ENCODE measurements at places on chromosomes 6 and 20.

DNA sequence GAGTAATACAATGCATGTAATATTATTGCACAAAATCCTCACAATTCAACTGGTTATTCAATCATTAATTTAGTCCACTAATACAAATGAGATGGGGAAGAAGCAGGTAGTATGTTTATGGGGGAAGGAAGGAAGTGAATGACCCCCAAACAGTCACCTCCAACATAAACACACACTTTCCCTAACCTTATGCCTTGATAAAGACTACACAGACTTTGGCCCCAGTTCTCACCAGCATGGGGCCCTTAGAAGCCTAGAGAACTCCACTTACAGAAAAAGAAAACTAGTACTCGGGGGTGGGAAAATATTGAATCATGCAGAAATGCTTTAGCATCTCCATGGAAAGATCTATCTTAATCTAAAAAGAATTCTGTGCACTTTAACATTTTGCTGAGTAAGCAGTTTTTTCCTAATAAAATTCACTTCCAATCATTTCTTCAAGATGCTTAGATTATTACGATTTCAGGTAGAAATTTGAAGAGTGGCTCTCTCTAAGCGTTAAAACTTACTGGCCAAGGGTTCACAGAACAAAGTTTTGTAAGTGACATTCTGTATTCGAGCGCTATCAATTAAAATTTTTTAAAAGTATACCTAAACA lies 18.8 kb downstream of the ARHGAP18 start:
- DNase-seq = no peak

- DNase-seq = no peak
Measured at GRCh38 chr6:169263836-169264608, 10.4 kb upstream of the THBS2 start.

- DNase-seq = no peak
Measured at GRCh38 chr6:55543633-55544309, 35.2 kb downstream of the HMGCLL1 start.

DNA sequence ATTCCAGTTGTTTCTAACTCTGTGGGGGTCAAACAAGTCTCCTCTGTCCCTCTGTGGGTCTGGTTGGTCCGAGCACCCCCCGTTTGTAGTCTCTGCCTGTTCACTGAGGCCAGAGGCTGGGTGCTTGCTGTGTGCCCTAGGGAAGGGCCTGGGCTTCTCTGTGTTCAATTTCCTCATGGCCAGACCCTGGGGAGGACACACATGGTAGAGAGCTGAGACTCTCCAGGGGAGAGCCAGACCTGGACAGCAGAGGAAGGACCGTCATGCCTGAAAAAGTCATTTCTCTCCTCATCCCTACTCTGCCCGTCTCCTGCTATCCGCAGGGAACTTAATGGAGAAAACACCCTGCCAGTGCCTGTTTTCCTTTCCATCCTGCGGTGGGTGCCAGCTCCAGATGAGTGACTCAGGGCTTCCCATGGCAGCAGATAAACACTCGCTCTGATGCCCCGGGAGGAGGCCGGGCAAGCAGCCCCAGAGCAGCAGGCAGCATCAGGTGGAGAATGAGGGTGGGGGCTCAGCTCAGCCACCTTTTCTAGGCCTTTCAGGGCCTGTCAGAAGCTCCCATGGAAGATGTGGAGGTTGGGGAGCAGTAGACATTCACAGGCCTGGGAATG lies 51.9 kb downstream of the SNAI1 start:
- DNase-seq = peak; percentile 25

DNA sequence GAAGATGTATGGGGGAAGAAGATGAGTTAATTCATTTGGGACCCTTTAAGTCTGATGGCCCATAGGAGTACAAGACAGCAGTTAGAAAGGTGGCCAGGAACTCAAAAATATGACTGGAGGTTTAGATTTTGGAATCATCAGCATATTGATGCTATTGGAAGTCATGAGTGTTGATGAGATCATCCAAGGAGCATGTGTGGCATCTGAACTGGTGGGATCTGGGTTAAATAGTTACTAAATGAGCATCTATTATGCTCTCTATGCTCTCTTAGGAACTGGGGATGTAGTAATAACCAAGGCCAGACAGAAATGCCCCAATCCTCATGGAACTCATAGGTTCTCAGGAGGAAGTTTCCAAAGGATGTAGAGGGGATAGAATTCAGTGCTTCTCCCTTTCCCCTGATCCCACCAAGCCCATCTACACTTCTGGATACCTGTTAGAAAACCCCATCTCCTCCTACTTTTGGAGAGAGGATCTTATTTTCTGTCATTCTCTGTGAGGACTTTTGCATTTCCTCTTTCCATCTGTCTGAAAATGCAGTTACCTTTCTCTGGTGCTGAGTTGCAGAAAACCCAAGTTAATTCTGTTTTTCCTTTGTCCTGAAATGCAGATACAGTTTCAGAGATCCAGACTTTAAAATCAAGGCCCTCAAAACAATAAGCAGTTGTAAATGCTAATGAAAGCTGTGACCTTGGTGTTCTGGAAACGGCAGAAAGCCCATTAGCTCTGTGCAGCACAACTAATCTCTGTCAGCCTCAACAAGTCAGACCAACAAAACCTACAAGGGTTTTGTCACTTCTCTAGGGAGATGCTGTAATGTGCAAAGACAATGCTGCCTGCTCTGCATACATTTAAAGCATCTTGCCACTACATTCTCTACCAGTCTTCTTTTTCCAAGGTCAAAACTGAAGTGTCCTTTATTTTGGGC lies 65.8 kb downstream of the TBC1D7 start:
- no peak for DNase-seq

DNA sequence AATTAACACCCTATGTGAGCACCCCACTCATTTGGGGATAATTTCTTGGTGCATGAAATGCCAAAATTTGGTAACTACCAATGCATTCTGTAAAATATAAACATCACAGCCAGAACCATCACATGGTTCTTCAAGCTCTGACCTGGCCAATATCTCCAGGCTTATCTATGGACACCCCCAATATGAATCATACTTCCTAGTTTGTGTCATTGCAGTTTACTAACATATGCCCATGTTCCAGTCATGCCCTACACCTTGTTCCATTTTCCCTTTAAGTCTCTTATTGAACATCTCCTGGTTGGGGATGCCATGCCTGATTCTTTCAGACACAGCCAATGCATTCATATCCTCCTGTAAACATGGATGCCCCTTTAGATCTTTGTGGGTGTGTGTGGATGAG lies 572.8 kb upstream of the BTBD3 start:
- no peak for DNase-seq

DNA sequence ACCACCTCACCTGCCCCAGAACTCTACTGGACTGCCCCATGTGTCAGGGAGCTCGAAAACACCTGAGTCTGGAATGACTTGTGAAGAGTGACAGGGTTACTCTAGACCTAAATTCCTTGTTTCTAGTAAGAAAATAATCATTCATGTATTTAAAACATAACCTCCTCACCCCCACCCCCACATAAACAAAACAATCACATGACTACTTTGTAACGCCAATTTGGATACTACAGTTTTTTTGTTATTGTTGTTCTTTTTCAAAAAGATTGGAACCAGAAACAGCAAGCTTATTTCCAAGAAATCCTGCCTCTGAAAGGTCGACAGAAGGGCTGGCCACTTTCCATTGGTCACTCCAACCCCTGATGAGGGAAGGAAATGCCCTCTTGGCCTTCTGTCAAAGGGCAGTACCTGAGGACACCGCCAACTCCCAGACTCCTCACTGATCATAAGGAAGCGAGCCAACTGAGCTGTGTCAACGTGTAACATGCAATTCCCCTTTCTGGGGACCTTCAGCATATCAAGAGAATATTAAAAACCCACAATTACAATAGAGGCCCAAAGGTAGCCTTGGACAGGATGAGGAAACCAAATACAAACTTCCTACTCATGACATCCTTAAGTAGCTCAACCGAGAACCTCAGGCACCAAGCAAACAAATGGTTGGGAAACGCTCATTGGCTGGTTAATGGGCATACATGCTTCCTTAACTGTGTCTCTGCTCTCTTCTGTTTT lies 2.6 kb downstream of the MCUR1 start:
- DNase-seq = no peak

- DNase-seq = peak; percentile 83
Measured at GRCh38 chr6:41741625-41742490, 5.3 kb downstream of the PGC start.

DNA sequence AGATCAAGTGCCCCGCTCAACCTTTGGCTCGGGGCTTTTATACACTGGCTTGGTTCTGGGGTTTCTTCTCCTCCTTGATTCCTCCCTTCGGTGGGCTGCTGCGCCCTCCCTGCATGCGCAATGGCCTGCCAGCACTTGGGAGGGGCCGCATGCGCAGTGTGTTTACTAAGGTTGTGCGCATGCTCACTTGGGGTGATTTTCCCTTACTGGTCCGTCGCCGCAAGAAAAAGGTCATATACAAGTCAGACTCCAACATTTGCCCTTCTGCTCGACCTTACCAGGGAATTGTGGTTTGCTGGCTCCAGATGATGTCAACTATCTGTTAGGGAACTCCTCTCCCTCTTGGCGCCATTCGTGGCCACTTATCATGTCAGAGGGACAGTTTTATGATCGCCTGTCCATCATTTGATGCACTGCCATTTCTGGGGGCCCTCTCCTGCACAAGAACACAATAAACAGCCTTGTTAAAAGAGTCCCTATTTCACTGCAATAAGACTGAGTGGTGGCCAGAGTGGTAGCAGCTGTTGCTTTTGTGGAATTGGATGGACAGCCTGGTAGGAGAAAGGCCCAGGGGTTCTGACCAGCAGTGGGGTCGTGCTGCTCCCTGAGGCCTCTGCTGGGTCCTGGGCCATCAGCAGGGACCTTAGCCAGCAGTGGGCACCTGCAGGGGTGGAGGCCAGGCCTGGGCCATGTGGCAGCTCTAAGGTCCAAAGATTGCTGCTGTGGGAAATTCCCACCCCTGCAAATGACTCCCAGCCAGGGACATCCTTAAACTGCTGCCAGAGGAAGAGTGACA lies 2.8 kb upstream of the LBP start:
- DNase-seq = peak; percentile 35

- DNase-seq = no peak
Measured at GRCh38 chr20:43028470-43028869, 161.2 kb downstream of the PTPRT start.

- DNase-seq = peak; percentile 8
Measured at GRCh38 chr6:95133578-95133977, 443.8 kb upstream of the MANEA start.

GRCh38 chr6:19368511-19368910 lies 468.7 kb upstream of the ID4 start:
- DNase-seq = no peak

GRCh38 chr20:53708129-53708968 lies 114.7 kb upstream of the ZNF217 start:
- DNase-seq = no peak

DNA sequence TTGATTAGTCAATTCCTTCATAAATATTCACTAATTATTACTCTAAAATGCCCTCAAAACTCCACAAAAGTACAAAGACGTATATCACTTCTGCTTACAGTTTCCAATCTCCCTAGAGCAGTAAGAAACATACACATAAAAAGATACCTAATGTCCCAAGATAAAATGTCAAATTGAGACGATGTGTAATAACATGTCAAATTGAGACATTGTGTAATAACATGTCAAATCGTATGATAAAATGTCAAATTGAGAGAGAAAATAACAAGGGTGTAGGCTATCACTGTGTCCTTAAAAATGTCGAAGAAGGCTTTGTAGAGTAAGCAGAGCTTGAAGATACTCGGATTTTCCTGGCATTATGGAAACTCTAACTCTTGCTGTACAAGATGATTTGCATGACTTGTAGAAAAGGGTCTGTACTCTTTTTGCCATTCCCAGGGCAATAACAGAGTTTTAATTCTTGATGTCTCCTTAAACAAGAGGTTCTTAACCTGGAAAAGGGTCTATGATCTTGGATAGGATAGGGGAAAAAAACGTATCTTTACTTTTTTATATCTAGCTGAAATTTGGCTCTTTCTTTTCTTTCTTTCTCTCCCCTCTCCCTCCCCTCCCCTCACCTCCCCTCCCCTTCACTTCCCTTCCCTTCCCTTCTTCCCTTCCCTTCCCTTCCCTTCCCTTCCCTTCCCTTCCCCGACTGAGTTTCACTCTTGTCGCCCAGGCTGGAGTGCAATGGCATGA lies 67.7 kb upstream of the ADGRG6 start:
- no peak for DNase-seq

DNA sequence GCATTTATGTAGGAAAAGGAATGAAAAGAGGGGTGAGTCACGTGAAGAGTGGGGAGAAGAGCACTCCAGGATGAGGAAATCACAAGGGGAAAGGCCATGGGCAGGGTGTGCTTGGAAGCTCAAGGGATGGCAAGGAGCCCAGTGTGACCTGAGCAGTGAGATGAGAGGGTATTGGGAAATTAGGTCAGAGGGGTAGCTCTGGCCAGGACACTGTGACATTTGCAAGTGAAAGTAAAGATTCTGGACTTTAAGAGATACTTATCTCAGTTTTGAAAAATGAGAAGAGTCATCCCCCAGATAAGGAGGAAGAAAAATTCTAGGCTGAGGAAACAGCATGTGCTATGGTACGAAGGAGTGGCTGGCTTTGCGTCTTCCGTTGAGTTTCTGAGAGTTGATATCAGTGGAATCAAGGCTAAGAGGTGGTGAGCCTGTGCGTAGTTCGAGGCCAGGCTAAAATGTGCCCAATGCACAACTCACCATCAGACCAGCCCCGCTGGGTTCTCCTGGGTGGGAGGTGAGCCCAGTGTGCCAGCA lies 79.9 kb downstream of the GCLC start:
- peak; percentile 91 for DNase-seq

GRCh38 chr6:81744131-81744530 lies 8.3 kb downstream of the TENT5A start:
- DNase-seq = no peak

- DNase-seq = no peak
Measured at GRCh38 chr6:35410131-35410530, 42.0 kb upstream of the FANCE start.

DNA sequence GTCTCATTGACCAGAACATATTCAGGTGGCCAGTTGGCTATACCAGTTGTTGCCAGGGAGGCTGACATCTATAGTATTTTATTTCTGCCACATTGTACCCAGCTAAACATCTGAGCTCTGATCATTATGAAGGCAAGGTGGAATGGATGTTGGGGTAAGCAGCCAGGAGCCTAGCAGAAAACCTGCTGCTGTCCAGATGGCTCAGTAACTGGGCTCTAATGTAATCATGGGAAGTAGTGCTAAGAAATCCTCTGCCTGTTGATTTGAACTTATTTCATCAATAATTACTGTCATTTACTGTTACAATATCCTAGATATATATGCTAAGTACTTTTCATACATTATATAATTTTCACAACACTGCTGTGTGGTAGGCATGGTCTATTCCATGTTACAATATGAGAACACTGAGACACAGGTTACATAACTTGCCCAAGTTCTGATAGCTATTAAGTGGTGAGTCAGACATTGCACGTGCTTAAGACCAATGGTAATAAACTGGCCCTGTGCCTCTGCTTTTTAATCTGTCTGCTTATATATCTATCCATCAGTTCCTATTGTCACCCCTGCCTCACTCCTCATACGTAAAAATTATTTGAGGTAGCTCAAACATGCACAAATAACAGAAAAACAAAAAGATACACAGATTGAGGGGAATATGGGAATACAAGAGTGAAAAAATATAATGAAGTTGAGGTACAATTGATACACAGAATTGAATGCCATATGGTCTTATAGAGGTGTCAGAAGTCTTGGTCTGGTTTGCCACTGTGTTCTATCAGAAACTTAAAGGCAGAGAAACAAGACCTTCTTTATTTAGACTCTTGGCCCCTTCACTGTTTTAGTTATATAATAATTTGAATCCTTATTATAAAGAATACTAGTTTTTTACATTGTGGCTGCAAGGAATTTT lies 25.2 kb downstream of the TBPL1 start:
- peak; percentile 28 for DNase-seq

All from trophoblast cell (in vitro differentiated cells and primary cell).